CD8-positive, alpha-beta memory T cell (primary cell): ENCODE measurements at places on chromosomes 4 and X.
A peak's percentile ranks its signal among the peaks of the same experiment; 100 is the strongest.

DNA sequence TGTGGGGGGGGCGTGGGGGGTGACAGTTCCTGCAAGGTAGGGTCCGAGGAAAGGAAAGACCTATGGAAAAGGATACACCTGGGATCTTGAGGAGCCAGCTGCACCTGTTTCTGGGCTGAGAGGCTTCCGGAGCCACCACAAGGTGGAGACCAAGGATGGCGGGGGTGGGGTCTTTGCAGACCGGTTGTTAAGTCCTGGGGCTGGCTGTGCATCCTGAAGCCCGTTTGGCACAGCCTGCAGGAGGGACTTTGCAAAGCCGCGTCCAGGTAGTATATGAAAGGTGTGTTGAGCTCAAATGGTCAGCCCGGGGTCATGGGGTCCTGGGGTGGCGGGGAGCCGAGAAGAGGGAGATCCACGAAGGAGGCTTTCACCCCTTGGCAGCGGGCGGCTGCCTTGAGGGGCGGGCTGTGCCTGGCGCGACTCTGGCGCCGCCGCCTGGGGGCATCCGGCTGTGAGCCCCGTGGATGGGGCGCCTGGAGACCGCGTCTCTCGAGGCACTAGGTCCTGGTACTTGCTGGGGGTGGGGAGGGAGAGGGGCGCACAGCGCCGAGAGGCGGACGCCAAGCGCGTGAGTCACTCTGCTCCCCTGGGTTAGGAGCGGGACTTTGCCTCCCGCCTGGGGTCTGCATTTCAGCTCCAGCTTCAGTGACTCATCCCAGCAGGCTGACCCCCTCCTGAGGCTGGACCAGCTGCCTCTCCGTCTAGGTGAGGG is 58.2 kb upstream of the DYNLT3 start:
- H3K4me1 ChIP-seq: no peaks in the 10 kb centered on the region
- H3K36me3 ChIP-seq: no peaks in the 10 kb centered on the region
- H3K27me3 ChIP-seq: peaks cover 8% of the 10 kb centered on the region

- no peaks in the 10 kb centered on the region for H3K27me3 ChIP-seq
- no peak overlapping the region for H3K4me3 ChIP-seq
- H3K27ac ChIP-seq: no peak overlapping the region
- no peak for DNase-seq
- no peaks in the 10 kb centered on the region for H3K4me1 ChIP-seq
Measured at GRCh38 chrX:63525491-63525890, 174.4 kb upstream of the SPIN4 start.

DNA sequence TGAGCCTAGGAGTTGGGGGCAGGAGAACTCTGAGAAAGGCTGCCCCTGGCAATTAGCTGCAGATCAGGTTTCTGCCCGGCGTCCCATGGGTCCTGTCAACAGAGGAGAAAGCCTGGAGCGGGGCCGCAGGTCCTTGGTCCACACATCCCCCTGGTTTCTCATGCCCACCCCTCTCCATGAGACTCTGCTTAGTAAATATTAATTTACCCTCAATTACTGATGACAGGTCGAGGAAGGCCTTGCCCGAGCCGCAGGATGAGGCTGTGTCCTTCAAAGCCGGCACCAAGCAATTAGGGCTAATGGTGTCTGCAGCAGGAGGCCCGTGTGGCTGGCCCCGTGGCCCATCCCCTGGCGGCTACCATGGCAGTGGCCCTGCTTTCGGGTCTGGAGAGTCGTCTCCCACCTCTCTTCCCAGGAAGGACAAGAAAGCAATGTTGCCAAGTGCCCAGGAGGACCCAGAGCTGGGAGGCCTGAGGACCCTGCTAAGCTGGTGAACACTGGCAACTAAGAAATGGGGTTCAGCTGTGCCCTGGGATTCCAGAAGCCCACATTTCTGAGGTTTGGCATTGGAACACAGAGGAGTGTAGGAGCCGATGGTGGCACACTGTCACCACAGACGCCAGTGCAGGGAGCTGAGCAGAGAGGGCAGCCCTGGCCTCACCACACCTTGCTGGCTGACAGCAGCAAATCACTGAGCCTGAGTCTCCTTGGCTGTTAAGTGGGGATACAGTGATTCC is 114.6 kb downstream of the CPZ start:
- no peak overlapping the region for H3K27ac ChIP-seq
- H3K36me3 ChIP-seq: no peaks in the 10 kb centered on the region
- H3K4me3 ChIP-seq: no peak overlapping the region
- no peaks in the 10 kb centered on the region for H3K27me3 ChIP-seq

- H3K4me1 ChIP-seq: no peaks in the 10 kb centered on the region
- no peaks in the 10 kb centered on the region for H3K27me3 ChIP-seq
- H3K27ac ChIP-seq: no peak overlapping the region
- DNase-seq: no peak
Measured at GRCh38 chrX:45485719-45486118, 285.0 kb upstream of the DIPK2B start.

GRCh38 chrX:44352758-44353157 is 9.3 kb upstream of the EFHC2 start:
- H3K36me3 ChIP-seq: no peaks in the 10 kb centered on the region
- no peak for DNase-seq

GRCh38 chrX:104707572-104707971 is 141.6 kb downstream of the IL1RAPL2 start:
- no peaks in the 10 kb centered on the region for H3K4me1 ChIP-seq
- H3K27ac ChIP-seq: no peak overlapping the region
- no peaks in the 10 kb centered on the region for H3K36me3 ChIP-seq
- DNase-seq: no peak
- no peak overlapping the region for H3K4me3 ChIP-seq

- no peaks in the 10 kb centered on the region for H3K4me1 ChIP-seq
- no peak overlapping the region for H3K4me3 ChIP-seq
- H3K27ac ChIP-seq: no peak overlapping the region
- H3K36me3 ChIP-seq: no peaks in the 10 kb centered on the region
- DNase-seq: no peak
Measured at GRCh38 chr4:821181-821591, 4.7 kb downstream of the CPLX1 start.

DNA sequence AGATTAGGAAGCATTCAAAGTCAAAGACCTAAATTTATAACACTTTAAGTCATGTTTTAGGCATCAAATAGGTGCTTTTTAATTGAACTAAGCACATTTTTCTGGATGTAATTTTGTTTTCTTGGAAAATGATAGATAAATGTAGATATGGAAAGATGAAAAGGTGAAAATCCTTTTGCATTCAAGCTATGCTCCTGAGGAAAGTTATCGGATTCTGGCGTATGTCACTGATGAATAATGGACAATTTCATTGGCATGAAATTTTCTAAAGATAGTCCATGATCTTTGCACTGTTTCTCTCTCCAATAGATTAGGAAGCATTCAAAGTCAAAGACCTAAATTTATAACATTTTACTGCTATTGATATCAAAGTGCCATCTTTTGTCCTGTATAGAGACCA is 444.2 kb upstream of the PABPC4L start:
- no peaks in the 10 kb centered on the region for H3K36me3 ChIP-seq
- no peaks in the 10 kb centered on the region for H3K4me1 ChIP-seq
- no peak overlapping the region for H3K4me3 ChIP-seq

DNA sequence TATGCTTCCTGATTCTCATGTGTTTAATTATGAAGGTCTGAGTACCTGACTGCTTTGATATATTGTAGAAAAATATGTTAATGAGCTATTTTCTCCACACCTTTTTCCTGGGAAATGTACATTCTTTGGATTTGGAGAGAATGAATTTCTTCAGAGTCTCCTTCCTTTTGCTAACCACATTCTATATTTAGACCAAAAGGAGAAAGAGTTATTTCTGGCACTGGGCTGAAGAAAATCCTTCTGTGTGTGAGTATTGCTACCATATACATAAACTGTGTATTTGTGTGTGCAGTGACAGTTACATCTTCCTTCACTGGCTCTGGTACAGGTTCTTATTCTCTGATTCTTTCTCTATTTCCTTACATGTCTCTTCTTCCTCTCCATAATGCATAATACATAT is 44.5 kb upstream of the PGRMC2 start:
- H3K27me3 ChIP-seq: no peaks in the 10 kb centered on the region
- H3K4me3 ChIP-seq: no peak overlapping the region
- no peak for DNase-seq
- no peak overlapping the region for H3K27ac ChIP-seq

DNA sequence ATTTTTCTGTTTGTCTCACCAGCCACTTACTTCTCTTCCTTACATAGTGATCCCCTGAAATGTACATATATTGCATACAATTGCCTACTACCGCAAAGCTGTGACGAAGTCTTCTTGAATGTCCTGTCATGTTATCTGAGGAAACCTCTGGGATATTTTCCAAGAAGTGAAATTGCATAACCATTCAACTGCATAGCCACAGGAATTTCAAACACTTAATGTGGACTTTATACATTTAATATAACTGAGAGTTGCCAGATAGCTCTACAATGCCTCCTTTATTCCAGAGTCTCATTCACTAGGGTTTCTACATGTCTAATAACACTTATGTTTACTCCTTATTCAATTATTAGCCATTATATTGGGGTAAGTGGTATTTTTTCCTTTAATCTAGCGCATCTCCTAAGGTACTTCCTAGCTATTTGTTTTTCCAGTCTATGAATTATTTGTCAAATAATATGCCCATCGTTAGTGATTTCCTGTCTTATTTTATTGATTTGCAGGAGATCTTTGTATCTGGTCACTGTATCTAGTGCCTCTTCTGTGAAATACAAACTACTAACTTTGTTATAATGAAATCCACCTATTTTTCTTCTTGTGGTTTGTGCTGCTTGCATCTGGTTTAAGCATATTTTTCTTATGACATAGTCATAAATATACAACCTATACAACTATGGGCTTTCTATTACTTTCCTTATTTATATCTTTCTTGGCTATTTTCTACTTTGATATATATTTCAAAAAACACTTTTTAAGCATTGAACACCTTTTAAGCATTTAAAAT is 69.2 kb upstream of the GRID2 start:
- no peaks in the 10 kb centered on the region for H3K36me3 ChIP-seq
- no peak overlapping the region for H3K4me3 ChIP-seq
- no peak overlapping the region for H3K27ac ChIP-seq
- no peak for DNase-seq

DNA sequence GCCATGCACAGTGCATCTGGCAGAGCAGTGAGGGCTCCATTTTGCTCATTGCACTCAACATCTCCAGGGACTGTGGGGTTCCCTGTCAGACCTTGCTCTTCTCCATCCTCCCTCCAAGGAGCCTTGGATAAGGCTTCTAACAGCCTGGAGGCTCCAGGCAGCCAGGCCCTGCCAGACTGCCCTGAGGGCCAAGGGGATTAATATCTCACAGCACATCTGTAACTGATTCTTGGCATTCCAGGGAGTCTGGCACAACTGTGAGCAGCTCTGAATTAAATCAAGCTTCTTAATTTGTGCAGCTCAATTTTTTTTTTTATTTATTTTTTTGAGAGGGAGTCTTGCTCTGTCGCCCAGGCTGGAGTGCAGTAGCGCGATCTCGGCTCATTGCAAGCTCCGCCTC is 224.5 kb upstream of the PGRMC2 start:
- no peaks in the 10 kb centered on the region for H3K27me3 ChIP-seq
- no peak for DNase-seq
- no peak overlapping the region for H3K4me3 ChIP-seq
- no peaks in the 10 kb centered on the region for H3K4me1 ChIP-seq

DNA sequence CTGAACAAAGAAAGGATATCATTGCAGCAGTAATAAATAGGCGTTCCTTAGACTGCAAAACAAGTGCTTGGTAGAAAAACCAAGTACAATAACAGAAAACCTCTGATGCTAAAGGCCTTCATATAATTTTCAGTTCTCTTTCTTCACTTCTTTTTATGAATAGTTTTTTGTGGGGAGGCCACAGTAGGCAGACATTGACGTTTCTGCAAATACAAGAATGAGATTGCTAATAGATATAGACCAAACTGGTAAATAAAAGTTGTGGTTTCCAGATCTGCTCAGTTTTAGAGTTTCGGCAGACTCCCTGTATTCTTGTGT is 57.0 kb upstream of the RAP1GDS1 start:
- no peak for DNase-seq
- H3K27ac ChIP-seq: no peak overlapping the region
- no peak overlapping the region for H3K4me3 ChIP-seq

- H3K27me3 ChIP-seq: no peaks in the 10 kb centered on the region
- H3K36me3 ChIP-seq: no peaks in the 10 kb centered on the region
- peak; percentile 55 for DNase-seq
- no peak overlapping the region for H3K27ac ChIP-seq
Measured at GRCh38 chrX:13001961-13002671, 27.2 kb downstream of the TMSB4X start.

GRCh38 chr4:94653095-94653649 is 104.6 kb upstream of the BMPR1B start:
- no peak overlapping the region for H3K27ac ChIP-seq
- H3K4me3 ChIP-seq: no peak overlapping the region
- H3K4me1 ChIP-seq: no peaks in the 10 kb centered on the region
- H3K36me3 ChIP-seq: no peaks in the 10 kb centered on the region
- H3K27me3 ChIP-seq: no peaks in the 10 kb centered on the region

- H3K27ac ChIP-seq: no peak overlapping the region
- H3K27me3 ChIP-seq: peaks cover 4% of the 10 kb centered on the region
- DNase-seq: no peak
- no peaks in the 10 kb centered on the region for H3K36me3 ChIP-seq
- H3K4me3 ChIP-seq: no peak overlapping the region
- no peaks in the 10 kb centered on the region for H3K4me1 ChIP-seq
Measured at GRCh38 chr4:37715889-37716402, 29.8 kb upstream of the RELL1 start.

DNA sequence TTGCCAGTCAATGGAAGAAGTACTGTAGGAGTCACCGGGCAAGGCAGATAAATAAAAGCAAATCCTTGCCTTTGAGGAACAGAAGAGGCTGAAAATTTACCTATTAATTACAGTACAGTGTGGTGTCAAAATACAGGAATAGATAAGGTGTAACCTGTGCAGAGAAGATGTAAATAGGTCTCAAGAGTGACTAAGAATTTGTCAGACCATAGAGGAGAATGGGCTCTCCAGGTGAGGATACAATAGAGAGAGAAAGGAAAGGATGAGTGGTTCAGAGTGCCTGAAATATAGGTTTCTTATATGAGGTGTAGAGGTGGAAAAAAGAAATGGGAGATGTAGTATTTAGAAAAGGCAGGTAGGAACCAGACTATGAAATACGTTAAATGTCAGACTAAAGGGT is 801 bp upstream of the ZC4H2 start:
- no peaks in the 10 kb centered on the region for H3K36me3 ChIP-seq
- DNase-seq: no peak
- H3K4me3 ChIP-seq: no peak overlapping the region
- no peaks in the 10 kb centered on the region for H3K27me3 ChIP-seq
- peaks cover 6% of the 10 kb centered on the region for H3K4me1 ChIP-seq
- no peak overlapping the region for H3K27ac ChIP-seq

DNA sequence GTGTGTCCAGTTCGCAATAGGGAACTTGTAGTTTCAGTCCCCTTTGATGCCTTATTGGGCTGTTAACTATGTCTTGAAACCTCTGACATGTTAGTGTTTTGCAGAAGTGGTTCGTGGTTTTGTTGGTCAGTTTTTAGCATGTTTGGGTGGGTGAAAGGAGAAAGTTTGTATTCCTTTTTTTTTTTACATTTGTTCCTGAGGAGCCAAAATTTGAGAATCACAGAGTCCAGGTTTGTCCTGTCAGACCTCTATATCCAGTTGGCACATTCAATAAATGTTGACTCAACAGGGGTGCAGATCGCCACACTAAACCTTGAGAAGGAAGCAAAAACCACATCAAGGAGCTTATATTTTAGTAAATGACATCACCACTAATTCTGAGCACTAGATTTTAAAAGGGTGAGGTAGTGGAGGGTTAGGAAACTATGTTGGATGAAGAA is 26.2 kb downstream of the DLG3 start:
- no peak for DNase-seq
- no peaks in the 10 kb centered on the region for H3K36me3 ChIP-seq
- H3K4me1 ChIP-seq: peaks cover 6% of the 10 kb centered on the region
- H3K4me3 ChIP-seq: no peak overlapping the region
